Stimulated activated CD8-positive, alpha-beta memory T cell treated with anti-CD3 and anti-CD28 coated beads, Interleukin-2, amount 100 ng/mL, for 48 hours (primary cell): ENCODE measurements at places on chromosomes 6 and 20.

- peak; percentile 25 for DNase-seq
Observed at GRCh38 chr20:35226884-35227681, 593 bp downstream of the MMP24 start.

DNA sequence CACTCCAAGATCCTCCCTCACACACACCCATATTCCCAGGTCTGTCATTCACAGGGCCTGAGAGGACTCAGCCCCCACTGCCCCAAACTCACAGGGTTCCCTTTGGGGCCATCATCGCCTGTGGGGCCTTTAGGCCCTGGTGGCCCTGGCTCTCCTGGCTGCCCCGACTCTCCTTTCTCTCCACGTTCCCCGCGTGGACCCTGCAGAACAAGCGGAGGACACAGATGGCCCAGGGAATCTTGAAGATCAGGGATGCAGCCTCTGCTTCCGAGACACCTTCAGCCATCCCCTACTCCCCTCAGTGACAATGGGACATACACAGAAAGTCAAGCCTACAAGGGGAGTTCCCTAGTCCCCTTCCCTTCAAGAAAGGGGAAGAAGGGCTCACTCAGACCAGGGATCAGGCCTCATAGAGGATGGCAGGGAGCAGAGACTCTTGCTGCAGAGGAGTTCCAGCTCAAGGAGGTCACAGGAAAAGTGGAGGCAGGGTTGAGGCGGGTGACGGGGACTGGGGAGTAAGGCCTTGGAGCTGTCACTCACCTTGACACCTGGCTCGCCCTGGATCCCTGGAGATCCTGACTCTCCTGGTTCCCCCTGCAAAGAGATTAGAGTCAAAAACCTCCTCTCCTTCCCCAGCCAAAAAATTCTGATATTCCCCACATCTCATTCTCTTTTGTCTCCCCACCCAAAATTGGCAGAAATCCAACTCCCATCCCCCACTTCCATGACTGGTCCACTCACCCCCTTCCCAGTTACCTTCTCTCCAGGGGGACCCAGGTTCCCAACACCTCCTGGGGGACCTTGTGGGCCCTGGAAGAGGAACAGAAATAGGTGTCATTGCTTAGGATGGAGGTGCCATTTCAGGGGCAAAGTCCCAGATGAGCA, 22.7 kb downstream of the COL11A2 start:
- DNase-seq, result no peak

DNA sequence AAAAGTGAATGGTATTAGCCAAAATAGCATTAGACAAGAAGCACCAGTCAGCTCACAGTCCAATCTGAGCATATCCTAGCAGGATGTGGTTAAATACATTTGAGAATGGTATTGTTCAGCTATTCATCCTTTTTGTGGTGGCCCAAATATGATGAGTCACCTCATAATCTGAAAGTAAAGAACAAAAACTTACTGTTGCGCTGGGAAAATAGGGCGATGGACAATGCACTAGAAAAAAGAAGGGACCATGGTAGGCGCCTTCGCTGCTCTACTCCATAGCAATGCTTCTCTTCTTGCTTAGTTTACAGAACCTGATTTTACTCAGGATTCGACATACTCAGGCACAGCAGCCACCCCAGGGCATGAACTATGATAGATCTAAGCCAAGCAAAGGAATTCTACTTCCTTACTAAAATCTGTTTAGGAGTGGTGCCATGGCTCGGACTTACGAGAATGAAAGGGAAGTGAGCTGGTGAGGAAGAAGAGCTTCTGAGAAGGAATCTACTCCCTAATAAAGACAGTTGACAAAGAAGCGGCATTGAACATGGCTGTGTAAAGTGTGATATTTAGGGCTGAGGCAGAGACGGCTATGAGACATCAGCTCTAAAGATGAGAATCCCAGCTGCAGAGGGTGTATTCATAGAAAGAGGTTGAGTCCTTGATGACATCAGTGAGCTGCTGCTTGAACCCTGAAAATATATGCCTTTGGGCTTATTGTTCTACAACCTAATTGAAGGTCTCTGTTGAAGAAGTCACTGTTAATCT, 16.6 kb upstream of the FBXO9 start:
- DNase-seq, result no peak

GRCh38 chr20:44109951-44110361, 77.0 kb downstream of the JPH2 start:
- DNase-seq, result no peak

DNA sequence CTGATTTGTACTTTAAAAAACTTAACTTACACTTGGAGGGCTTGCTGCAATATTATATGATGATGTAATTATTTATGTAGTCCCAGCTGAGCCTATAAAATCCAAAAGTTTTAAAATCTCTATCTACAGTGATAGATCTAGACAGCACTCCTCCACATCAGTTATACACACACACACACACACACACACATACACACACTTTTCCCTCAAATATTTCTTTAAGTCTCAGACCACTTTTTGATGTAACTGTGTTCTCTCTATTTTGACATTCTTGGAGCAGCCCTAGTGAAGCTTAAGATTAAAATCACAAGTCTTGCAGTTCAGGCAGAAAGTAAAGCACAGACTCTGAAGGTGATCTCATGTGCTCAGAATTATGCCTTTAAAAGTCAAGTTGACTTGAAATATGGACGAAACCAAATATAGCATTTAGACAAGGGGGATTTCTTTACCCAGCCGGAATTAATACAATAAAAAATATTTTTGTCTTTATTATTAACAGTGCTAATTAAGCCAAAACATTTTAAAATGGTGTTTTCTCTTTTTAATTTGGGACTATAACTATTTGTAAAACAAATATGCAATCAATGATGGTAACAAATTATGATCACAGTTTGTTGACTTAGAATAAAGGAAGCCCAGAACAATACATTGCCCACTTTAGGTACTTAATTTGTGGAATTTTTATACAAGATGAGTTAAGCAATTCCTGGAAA, 63.5 kb upstream of the TMEM30A start:
- DNase-seq, result no peak

- DNase-seq, result no peak
Observed at GRCh38 chr20:8764344-8764962, 304.4 kb upstream of the PLCB4 start.

DNA sequence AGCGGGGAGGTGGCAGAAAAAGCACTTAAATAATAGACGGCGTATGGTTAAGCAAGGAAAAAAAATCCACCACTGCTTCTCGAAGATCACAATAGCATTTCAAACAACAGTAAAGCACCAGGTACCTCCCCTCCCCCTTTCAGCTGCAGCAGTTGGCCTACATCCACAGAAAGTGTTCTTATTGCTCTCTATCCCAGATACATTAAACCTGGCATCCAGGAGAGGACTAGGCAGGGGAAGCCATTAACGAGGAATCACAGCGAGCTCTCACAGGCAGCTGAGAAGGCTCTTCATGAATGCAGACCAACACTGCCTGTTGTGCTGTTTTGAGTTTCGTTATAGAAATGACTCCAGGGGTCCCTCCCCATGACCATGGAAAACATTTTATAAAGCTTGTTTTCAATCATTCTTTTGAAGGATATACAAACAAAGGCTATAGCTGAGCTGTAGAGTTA, 11.8 kb downstream of the FYN start:
- no peak for DNase-seq

GRCh38 chr6:4383910-4384638, 248.7 kb upstream of the ECI2 start:
- DNase-seq, result no peak

DNA sequence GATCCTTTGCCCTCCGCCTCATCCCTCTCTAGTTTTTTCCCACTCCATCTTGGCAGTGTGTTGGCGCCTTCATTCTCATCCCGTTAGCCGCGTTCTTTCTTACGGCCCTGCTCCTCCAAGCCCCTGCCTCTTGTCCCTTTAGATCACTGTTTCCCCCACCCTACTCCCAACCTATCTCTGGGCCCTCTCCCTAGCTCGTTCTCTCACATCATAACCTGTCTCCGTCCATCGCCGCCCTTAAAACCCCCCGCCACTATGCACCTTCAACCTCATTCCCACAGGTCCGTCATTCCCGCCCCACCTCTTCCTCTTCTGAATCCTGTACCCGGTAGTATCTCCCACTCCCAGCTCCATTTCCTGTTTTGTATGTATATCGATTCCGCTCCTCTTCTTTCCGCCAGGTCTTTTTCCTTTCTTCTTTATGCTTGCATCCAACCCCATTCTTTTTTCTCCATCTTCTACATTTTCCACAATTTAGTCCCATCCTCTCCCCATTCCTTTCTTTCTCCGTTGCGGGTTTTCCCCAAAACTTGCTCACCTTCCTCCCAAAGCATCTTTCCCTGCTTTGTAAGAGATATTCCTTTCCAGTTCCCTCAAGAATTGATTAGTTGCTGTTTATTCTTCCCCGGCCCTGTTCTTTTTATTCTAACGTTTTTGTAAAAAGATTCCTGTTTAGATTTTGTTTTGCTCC, 671 bp downstream of the EFHC1 start:
- DNase-seq, result no peak

GRCh38 chr6:72206606-72207005, 320.3 kb downstream of the RIMS1 start:
- DNase-seq, result no peak

GRCh38 chr6:31614075-31614619, 887 bp upstream of the AIF1 start:
- no peak for DNase-seq

GRCh38 chr6:18154507-18155149, at the start of gene TPMT:
Gene TPMT, minus strand, starts transcription at chr6:18155077. Its CDS starts 5,950 bp downstream, at chr6:18149127.
- no peak for DNase-seq

DNA sequence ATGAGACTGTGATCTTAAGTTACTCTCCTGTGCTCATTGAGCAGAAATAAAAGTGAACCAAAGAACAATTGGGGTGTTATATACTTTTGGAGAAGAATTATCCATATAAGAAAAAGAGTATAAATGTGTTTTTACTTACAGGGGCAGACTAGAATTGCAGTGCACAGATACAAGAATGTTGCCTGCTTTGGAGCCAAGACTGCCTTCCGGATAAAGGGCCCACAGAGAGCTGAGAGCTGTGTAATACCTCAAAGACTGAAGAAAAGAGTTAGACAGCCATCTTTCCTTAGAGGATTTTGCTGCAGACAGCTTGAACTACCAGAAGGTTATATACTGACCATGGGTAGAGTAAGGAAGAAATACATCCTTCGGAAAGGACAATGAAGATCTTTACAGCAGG, 1235.5 kb upstream of the CITED2 start:
- no peak for DNase-seq

- DNase-seq, result no peak
Observed at GRCh38 chr20:54140927-54141566, 32.7 kb downstream of the CYP24A1 start.

GRCh38 chr6:142751452-142751851, 193.5 kb downstream of the HIVEP2 start:
- DNase-seq, result no peak

GRCh38 chr6:1577896-1578745, 31.6 kb upstream of the FOXC1 start:
- no peak for DNase-seq

- no peak for DNase-seq
Observed at GRCh38 chr6:10431423-10432164, 16.7 kb upstream of the TFAP2A start.

DNA sequence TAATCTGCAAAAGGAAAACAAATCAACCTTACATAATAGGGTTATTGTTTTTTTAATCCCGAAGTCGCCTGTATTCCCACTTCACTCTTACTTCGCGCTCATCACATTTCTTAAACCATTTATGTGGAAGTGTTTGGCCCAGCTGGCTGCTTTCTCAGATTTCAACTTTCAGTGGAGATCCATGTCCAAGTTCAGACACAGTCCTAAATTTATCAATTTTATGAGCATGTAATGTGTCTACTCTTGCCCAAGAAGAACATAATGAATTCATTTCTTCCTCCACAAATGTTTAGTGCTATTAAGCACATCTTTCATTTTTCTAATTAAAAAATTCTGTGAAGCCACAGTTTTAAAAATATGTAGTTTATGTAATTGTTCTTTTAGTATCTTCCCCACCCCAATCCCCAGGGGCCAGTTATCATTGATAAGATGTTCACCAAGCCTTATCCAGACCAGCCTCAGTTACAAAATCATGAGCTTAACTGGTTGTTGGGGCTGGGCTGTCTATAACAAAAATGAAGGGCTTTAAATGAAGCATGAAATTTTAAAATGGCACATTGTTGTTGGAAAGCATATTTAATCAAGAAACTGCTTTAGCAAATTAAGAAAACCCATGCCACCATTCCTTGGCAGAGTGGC, 151.7 kb downstream of the UST start:
- DNase-seq, result no peak

DNA sequence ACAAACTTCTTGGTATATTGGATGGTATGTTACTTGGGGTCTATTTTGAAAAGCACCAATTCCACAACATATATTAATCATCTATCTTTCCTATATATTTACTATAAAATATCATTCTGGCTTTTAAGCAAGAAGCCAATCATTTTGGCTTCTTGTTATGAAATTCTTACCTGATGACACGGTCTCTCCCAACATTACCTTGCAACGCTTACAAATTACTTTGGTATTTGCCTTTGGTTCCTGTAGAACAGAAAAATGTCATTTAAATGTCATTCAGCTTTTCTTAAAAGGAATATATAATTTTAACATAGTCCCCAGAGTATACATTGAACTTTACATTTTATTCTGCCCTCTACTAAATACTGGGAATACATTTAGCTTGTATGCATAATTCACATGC, 27.4 kb downstream of the UBE3D start:
- no peak for DNase-seq

GRCh38 chr20:25277051-25277801, 29.3 kb downstream of the PYGB start:
- no peak for DNase-seq

DNA sequence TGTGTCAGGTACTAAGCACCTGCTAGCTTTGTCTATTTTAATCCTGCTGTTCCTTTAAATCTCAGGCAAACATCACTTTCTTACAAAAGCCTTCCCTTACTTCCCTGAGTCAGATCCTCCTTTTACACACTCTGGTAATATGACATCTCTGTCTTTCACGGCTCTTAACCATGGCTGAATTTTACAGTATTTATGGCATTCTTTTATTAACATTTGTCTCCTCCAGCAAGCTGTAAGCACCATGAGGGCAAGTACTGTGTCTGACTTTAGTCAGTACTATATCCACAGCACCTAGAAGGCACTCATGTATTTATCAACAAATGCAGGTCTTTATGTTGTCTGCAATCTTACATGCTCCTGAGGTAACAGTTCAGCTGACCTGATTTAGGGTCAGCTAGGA, 33.7 kb upstream of the HBS1L start:
- no peak for DNase-seq

DNA sequence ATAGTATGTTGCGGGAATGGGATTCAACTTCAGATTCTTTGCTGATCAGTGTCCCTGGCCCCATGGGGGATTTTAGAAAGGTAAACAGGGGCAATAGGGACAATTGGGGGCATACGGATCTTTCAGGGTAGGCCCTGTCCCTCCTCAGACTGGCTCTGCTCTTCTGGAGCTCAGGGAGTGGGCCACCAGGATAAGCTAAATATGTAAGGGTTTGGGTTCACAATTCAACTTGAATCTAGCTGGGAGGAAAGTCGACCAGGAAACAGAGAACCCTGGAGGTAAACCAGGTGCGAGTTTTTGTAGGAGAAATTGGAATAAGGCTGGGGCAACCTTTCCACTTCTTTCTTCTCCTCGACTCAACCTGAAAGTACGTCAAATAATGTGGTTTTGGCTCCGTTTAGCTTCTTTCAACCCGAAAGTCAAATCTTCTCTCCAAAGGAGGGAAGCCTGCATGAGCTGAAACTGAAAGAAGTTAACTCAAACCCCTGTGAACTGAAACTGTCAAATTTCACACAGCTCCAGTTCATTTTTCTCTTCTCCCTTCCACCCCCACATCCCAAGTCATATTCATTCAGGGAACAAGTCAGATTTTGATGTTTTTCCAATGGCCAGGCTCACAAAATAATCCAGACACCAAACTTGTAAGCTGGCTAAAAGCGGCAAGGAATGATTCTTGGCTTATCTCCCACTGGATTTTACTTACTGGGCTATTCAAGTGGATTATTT, 278.2 kb downstream of the CLIC5 start:
- no peak for DNase-seq
